Lung (tissue), 17 donors: ENCODE measurements at places on chromosomes 16 and 17. TPM values are rescaled to one million over a fixed set of nuclear protein-coding genes. Genes with fewer than 3 reads are reported as not detected.

LRRC36 gene
- 18.8 TPM for polyA plus RNA-seq

LDHD gene
- polyA plus RNA-seq, result 4.3 TPM

MT1G gene
- polyA plus RNA-seq, result 140 TPM

REXO5 gene
- polyA plus RNA-seq, result 0.84 TPM

CCDC154 gene
- polyA plus RNA-seq, result 4.5 TPM

MT4 gene
- not detected for polyA plus RNA-seq

NHLRC4 gene
- polyA plus RNA-seq, result 2.3 TPM

KRT39 gene
- polyA plus RNA-seq, result not detected

SYNGR3 gene
- 0.69 TPM for polyA plus RNA-seq

FN3KRP gene
- polyA plus RNA-seq, result 24.4 TPM

C17orf100 gene
- 3.6 TPM for polyA plus RNA-seq

TRAPPC2L gene
- 106 TPM for polyA plus RNA-seq

CD300E gene
- 5.2 TPM for polyA plus RNA-seq

TSPAN10 gene
- polyA plus RNA-seq, result 0.61 TPM

MED31 gene
- polyA plus RNA-seq, result 20.4 TPM

CHST5 gene
- polyA plus RNA-seq, result 0.24 TPM

HEATR9 gene
- polyA plus RNA-seq, result not detected

KAT2A gene
- 56.8 TPM for polyA plus RNA-seq

CLEC3A gene
- not detected for polyA plus RNA-seq

ZSCAN10 gene
- polyA plus RNA-seq, result not detected

ZNF205 gene
- polyA plus RNA-seq, result 33.0 TPM

BTBD17 gene
- polyA plus RNA-seq, result not detected

HBZ gene
- not detected for polyA plus RNA-seq

TSPOAP1 gene
- 17.1 TPM for polyA plus RNA-seq

SLC16A13 gene
- polyA plus RNA-seq, result 4.8 TPM

RASL10B gene
- polyA plus RNA-seq, result 1.00 TPM

EFNB3 gene
- 0.87 TPM for polyA plus RNA-seq

FOXO3B gene
- polyA plus RNA-seq, result 1.2 TPM

RNF167 gene
- 86.7 TPM for polyA plus RNA-seq

EFCAB3 gene
- not detected for polyA plus RNA-seq

TK1 gene
- polyA plus RNA-seq, result 14.9 TPM

KRT17 gene
- 47.2 TPM for polyA plus RNA-seq

ANKRD40CL gene
- not detected for polyA plus RNA-seq

ANKRD40 gene
- polyA plus RNA-seq, result 14.6 TPM

NDRG4 gene
- 17.8 TPM for polyA plus RNA-seq

TRAF7 gene
- 44.8 TPM for polyA plus RNA-seq

KIF19 gene
- 4.5 TPM for polyA plus RNA-seq
